NCI-H2081 (cell line): ENCODE measurements at places on chromosomes 11 and 22.

GRCh38 chr11:115944596-115944995, 440.4 kb upstream of the CADM1 start:
- DNase-seq = no peak

DNA sequence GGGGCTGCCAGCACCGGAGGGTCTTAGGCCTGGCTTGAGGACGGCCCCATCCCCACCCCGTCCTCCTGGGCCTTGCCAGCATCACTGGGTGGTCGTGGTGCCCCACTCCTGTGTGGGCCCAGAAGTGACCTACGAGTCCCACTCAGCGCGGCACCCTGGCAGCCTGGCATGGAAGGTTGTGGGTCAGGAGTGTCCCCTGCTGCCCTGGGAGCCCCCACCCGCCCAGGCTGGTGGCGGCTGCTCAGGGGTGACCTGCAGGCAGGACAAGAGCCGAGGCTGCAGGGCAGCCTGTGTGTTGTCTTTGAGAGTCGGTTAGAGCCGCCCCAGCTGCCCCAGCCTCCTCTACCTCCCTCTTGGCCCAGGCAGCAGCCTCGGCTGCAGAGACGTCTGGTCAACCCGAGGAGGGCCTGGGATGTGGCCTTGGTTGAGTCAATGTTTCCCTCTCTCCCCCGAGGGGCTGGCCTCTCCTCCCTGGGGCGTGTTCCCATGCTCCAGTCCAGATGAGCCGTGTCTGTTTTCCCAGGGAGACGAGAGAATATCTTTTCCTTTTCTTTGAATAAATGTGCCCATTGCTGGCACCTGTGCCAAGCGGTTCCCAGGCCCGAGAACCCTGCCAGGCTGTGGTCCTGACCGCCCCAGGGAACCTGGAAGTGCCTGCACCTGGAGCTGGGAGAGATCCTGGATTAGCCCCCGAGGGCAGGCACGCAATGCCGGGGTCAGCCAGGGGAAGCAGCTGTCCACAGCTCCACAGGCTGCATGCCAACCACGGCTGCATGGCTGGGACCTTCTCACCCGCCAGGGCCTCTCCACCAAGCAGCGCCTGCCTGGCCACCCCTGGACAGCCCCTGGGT, 35.7 kb upstream of the MUC5AC start:
- no peak for DNase-seq

DNA sequence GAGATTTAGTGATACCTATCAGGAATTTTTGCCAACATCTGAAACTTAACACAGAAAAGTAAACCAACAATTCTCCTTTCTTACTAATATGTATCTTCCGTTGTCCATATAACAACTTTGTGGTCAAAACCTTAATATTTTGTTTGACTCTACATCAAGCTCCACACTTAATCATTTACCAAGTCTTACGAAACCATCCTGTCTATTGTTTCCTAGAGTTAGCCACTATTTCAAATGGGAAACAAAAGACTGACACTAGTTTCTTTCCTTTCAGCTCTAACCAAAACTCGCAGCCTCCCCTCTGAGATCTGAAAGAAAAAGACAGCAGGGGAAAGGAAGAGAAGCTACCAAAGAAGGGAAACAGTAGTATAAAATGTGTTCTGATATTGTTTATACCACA, 26.5 kb upstream of the PRDM10 start:
- no peak for DNase-seq

GRCh38 chr11:133803026-133803425, 42.3 kb downstream of the SPATA19 start:
- no peak for DNase-seq

- DNase-seq = peak; percentile 47
Observed at GRCh38 chr11:76206327-76207081, at the start of gene WNT11. TSS of gene WNT11 (minus strand) at chr11:76206502. CDS start at chr11:76206407, 95 bp downstream.

GRCh38 chr11:65857500-65857852, 504 bp downstream of the CFL1 start:
- no peak for DNase-seq

DNA sequence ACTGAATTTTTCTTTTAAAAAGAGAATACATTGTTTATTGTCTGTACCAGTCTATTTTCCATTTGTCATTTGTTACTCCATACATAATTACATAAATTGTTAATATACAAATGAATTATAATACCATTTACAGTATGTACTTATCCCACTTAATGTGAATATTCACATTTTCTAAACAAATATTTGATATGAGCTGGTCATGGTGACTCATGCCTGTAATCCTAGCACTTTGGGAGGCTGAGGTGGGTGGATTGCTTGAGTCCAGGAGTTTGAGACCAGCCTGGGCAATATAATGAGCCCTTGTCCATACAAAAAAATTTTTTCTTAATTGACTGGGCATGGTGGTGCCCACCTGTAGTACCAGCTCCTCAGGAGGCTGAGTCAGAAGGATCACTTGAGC, 6.8 kb downstream of the SC5D start:
- no peak for DNase-seq

- DNase-seq = no peak
Observed at GRCh38 chr11:109739379-109739778, 317.4 kb downstream of the C11orf87 start.

DNA sequence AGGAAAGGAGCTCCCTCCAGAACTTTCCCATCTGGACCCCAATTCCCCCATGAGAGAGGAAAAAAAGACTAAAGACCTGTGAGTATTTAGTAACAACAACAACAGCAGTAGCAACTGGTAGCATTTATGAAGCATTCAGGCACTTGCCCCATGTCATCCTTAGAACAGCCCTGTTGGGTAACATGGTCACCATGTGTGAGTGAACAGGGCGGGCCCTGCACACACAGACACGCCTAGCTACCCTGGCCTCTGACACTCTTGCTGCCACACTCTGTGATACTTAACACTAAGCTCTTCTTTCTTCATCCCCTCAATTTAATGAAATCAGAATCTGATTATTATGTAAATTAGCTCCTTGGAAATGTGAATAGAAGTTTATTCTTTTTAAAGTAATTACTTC, 26.1 kb upstream of the SLC25A18 start:
- DNase-seq = no peak

DNA sequence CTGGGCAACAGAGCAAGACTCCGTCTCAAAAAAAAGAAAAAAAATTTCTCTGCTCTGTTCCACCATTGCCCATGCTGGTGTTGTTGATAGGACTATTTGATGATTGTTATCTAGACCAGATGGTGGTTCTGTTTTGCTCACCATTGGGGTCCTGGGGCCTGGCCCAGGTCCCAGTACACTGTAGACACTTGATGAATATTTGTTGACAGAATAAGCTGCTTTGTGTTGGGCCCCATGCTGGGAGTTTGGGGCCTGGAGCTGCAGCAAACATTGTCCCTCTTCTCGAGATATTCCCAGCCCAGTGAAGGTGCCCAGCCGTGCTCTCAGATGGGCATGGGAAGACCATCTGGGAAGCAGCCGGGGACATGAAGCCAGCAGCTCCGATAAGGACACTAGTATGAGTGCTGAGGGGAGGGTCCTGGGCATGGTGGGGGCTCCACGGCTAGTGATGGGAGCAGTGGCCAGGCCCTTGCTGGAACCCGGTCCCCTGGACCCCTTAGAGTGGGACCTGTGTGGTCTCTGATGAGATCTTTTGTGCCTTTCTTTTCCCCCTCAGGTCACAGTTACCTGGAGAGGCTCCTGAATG, 13.6 kb downstream of the INCENP start:
- DNase-seq = peak; percentile 77

DNA sequence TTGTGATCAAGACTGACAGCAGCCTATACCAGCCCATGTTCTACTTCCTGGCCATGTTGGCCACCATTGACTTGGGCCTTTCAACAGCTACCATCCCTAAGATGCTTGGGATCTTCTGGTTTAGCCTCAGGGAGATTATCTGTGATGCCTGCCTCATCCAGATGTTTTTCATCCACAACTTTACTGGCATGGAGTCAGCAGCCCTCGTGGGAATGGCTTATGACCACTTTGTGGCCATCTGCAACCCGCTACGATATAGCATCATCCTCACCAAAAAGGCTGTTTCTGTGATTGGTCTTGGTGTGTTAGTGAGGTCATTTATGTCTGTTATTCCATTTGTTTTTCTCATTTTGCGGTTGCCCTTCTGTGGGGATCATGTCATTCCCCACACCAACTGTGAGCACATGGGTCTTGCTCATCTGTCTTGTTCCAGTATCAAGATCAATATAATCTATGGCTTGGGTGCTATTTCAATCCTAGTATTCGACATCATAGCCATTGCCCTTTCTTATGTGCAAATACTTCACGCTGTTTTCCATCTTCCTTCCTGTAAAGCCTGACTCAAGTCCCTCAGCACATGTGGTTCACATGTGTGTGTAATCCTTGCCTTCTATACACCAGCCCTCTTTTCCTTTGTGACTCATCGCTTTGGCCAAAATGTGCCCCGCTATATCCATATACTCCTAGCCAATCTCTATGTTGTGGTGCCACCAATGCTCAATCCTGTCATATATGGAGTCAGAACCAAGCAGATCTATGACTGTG, 23.6 kb downstream of the OR52E1 start:
- DNase-seq = no peak

- no peak for DNase-seq
Observed at GRCh38 chr11:46222490-46223251, 54.8 kb upstream of the CREB3L1 start.

GRCh38 chr22:50144005-50144614, 26.4 kb upstream of the PANX2 start:
- DNase-seq = no peak

GRCh38 chr11:128367573-128367972, 219.8 kb downstream of the ETS1 start:
- no peak for DNase-seq

GRCh38 chr11:75468534-75469340, 35.7 kb upstream of the KLHL35 start:
- peak; percentile 11 for DNase-seq

GRCh38 chr11:60905551-60906113, 753 bp downstream of the PRPF19 start:
- peak; percentile 17 for DNase-seq

GRCh38 chr11:99432677-99433076, 411.9 kb downstream of the CNTN5 start:
- DNase-seq = no peak

GRCh38 chr11:123302751-123303195, 107.7 kb upstream of the CLMP start:
- DNase-seq = no peak

- DNase-seq = no peak
Observed at GRCh38 chr11:83140691-83141455, 16.1 kb upstream of the PCF11 start.

- no peak for DNase-seq
Observed at GRCh38 chr11:44339530-44339883, 29.6 kb upstream of the ALX4 start.

- no peak for DNase-seq
Observed at GRCh38 chr11:40819230-40819629, 640.2 kb downstream of the LRRC4C start.

DNA sequence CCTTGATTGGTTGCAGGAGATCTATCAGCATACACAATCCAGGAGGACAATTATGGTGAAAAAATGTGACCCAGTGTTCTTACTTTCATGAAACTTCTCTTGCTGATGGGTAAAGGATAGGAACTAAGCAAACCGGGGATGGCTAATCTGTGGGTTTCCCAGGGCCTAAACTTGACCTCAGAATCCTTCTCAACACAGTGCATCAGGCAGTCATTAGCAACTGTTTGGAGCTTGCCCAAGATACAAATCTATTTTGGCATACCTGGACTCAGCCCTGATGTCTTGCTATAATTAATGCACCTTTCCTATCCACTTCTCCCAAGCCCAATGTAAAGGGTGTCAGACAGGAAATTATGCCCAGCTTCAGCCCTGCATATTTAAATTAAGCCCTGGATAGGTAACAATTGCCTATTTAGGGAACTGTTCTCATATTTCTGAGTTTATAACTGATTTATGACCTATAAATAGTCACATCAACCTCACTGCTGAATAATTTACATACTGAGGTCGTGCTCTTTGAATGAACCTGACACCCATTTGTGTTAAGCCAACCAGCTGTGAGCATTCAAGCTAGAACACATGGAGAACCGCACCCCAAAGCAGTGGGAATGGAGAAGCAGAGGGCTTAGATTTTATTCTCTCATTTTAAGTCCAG, 9.2 kb upstream of the PHF21A start:
- DNase-seq = no peak

- no peak for DNase-seq
Observed at GRCh38 chr22:29030618-29031226, 30.9 kb downstream of the C22orf31 start.

GRCh38 chr22:22166941-22167713, 77.5 kb upstream of the VPREB1 start:
- no peak for DNase-seq

DNA sequence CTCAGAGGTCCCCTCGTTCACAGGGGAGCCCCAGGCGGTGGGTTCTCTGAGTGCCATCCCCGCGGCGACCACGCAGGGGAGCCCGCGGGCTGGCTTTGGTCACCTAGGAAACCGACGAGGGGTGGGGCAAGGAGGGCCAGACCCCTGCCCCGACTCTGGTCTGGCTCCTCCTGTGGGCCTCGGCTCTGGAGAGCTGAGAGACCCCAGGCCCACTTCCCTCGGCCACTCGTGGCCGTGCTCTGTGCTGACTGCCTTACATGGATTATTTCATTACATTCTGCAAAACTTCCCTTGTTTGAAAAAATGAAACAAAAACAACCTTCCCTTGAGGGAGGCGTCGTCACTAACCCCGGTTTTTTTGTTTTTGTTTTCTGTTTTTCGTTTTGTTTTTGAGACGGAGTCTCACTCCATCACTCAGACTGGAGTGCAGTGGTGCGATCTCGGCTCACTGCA, 15.1 kb upstream of the CYTH4 start:
- no peak for DNase-seq

DNA sequence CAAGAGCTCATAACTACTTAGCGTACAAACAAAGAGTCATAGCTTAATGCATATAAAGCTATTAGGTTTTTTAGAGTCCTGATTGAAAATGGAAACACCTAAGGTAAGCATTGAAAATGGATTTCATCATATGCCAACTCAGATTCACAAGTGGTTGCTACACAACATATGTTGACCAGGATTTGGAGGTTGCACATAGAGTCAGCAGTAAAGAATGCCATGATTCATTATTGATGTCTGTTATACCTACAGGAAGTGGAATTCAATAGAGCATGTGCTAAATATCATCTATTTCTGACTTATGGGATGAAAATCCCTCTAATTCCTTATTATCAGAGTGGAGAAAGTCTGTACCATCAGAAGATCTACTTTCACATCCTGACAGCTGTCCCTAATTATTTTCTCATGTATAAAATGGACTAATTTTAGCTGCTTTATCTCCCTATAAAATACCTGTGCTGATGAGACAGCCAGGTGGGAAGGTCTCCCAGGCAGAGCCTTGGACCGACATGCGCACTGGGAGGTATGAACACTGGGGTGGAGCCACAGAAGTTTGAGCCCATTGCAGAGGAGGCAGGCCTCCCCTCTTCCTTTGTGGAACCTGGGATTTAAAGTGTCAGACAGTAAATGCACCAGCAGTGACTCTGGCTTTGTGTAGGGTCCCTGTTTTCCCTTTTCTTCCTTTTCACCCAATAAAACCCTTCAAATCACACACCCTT, 204.2 kb downstream of the AASDHPPT start:
- no peak for DNase-seq

- no peak for DNase-seq
Observed at GRCh38 chr22:29141078-29141688, 64.5 kb upstream of the EMID1 start.

DNA sequence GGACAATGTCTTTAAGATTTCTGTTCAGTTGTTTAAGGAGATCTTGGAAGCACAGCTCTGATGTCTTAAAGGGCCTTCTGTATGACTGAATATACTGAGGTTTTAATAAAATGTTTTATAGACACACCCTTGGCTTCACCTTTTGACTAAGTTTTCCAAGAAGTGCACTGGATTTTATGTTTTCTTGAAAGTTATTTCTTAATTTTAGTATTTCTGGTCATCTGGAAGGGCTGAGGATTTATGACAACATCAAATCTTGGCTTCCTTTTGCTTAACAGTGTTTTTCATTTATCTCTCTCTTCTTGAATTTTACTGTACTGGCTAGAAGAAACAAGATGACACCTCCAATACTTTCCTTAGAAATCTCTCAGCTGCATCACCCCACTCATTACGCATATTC, 2423.4 kb downstream of the LRRC4C start:
- no peak for DNase-seq
